GF-D8 (cell line): ENCODE measurements at places on chromosomes 6 and 20.

GRCh38 chr20:24734139-24734538 is 214.9 kb upstream of the CST7 start:
- no peak for DNase-seq

GRCh38 chr20:60108397-60108796 is 150.2 kb downstream of the CDH26 start:
- no peak for DNase-seq

- DNase-seq: no peak
These were observed 27.5 kb downstream of the RSPH3 start for GRCh38 chr6:158972241-158973233.

DNA sequence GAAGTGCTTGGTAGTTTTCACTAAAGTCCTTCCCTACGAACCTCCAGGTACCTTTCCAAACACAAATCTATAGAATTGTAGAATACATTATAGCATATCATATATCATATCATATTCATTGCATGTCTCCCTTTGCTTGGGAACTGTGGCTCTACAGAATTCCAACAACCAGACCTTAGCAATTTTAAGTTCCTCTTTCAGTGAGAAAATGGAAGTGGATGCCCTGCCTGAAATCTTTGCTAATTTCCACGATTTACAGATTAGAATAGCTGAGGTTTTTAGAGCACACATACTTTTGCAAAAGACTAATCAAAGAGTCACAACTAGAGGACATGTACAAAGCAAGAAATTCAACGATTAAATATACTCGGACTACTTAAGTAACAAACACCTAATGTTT is 78.6 kb downstream of the TNFRSF21 start:
- DNase-seq: no peak

DNA sequence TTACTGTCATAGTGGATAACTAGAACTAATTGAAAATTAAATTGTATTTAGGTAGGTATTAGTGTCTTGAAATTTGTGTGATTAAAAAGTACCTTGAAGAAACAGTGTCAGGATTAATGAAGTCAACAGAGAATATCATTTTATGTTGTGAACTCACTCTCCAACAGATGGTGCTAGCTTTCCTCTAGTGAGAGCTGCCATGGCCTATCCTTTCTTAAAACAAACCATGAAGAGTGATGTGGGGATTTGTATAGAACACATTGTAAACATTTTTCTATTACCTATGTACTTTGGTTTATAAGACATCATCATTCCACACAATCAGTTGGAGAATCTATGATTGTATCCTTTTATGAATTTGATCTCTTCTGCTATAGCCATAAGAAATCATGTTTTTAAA is 4.8 kb upstream of the SRSF12 start:
- no peak for DNase-seq

- DNase-seq: no peak
These were observed 538.7 kb upstream of the ID4 start for GRCh38 chr6:19298421-19298820.
